B cell (primary cell): ENCODE measurements at places on chromosomes 2 and 18. TPM values are rescaled to one million over a fixed set of nuclear protein-coding genes. Genes with fewer than 3 reads are reported as not detected.

GRCh38 chr2:68809324-68810240 is 61.6 kb downstream of the BMP10 start:
- H3K27ac ChIP-seq: peak overlapping the region; percentile 57
- DNase-seq: peak; percentile 69
- peaks cover 28% of the 10 kb centered on the region for H3K4me1 ChIP-seq

DNA sequence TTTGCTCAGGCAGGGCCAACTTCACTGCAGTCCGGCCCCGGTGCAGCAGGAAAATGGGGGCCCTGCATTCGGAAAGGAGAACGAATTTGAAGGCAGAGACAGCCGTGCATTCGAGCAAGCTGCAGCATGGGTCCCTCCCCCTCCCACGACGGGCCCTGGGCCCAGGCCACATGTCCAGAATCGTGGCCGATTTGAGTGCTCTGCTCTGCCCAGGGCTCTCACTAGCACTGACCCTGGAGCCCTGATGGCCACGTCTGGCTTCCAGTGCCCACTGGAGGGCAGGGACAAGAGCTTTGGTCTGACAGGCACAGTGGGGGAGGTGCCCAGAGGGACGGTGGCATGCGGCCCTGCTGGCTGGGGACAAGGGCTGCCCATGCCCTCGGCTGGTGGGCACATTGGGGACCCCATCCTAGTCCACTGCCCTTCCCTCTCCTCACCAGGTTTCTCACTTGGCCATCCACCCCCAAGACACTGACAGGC is 14.4 kb upstream of the KLHL30 start:
- no peak overlapping the region for H3K27ac ChIP-seq
- H3K4me3 ChIP-seq: no peak overlapping the region
- H3K4me1 ChIP-seq: peaks cover 13% of the 10 kb centered on the region
- H3K27me3 ChIP-seq: no peaks in the 10 kb centered on the region
- no peak for DNase-seq
- H3K36me3 ChIP-seq: no peaks in the 10 kb centered on the region

DNA sequence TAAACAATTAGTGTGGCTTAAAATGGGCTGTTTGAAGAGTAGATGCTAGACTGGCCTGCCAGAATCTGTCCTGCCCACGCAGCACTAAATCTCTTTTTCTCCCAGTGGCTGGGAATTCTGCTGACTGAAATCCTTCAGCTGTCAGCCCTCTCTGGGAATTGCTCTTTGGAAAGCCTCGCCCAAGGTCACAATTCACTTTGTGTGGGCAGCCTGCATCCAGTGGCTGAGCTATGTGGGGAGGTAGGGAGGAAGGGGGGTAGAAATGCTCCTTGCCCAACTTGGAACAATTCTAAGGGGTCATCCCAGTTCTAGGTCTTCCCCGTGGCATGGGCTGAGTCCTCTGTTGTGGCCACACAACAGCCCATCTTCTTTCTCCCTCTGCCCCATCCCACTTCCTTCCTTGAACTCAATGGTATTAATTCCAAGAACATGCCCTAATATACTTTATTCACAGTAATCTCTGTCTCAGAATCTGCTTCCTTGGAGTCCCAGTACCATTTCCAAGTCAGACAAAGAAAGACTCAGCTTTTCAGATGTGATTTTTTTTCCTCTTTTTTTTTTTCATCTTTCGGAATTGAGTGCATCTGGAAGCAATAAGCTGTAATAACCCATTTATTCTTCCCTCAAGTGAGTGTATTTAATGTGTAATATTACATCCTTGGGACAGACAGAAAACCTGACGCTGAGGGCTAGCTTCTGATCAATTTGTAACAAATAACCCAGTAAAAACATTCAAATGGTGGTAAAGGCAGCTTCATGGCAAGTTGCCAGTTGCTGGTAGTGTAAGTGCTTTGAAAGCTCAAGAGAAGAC is 189.4 kb downstream of the GPD2 start:
- no peaks in the 10 kb centered on the region for H3K4me1 ChIP-seq
- DNase-seq: no peak
- no peaks in the 10 kb centered on the region for H3K27me3 ChIP-seq
- H3K36me3 ChIP-seq: no peaks in the 10 kb centered on the region
- no peak overlapping the region for H3K27ac ChIP-seq

GRCh38 chr2:165898381-165898780 is 55.2 kb downstream of the TTC21B start:
- no peak overlapping the region for H3K4me3 ChIP-seq
- H3K4me1 ChIP-seq: peaks cover 24% of the 10 kb centered on the region
- H3K27me3 ChIP-seq: no peaks in the 10 kb centered on the region
- DNase-seq: no peak
- H3K27ac ChIP-seq: no peak overlapping the region

The MRO gene
- total RNA-seq: not detected in 2 replicates
